Fibroblast of skin of left biceps (primary cell): ENCODE measurements at places on chromosomes 5 and 9.

GRCh38 chr9:37876376-37876775, 27.6 kb downstream of the SLC25A51 start:
- DNase-seq, result no peak

- DNase-seq, result no peak
These were observed 32.4 kb downstream of the CYSTM1 start for GRCh38 chr5:140207250-140207964.

- no peak for DNase-seq
These were observed 202.2 kb upstream of the DMRTA1 start for GRCh38 chr9:22244139-22245011.

GRCh38 chr9:81549500-81550206, 139.7 kb downstream of the TLE1 start:
- no peak for DNase-seq

- DNase-seq, result no peak
These were observed 12.9 kb upstream of the AMACR start for GRCh38 chr5:34020726-34021125.

GRCh38 chr9:6545017-6545691, 100.4 kb downstream of the GLDC start:
- DNase-seq, result no peak

GRCh38 chr9:72592502-72593403, 71.3 kb downstream of the TMC1 start:
- DNase-seq, result no peak

DNA sequence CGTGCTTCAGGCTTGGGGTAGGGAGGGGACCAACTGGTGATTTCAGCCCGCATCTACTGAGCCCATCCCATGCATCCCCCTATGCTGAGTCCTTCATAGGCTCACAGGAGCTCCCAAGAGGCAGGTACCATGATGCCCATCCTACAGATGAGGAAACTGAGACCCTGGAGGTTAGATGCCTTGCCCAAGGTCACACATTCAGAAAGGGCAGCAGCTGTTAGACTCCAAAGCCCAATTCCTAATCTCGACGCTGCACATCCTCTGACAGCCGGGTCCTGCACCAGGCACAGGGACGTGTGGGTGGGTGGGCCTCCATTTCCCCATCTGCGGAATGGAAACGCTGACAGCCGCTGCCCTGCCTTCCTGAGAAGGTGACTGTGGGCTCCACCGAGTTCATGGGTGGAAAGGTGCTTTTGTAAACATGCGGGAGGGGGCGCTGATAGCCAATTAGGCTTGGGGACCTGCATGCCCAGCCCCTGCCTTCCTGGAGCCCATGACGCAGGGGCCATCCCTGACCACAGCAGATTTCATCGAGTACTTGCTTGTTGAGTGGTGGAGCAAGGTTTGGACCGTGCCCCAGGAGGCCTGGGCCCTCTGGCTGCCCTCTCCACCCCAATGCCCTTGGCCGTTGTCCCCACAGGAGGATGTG, 2.2 kb downstream of the DNM1 start:
- no peak for DNase-seq

DNA sequence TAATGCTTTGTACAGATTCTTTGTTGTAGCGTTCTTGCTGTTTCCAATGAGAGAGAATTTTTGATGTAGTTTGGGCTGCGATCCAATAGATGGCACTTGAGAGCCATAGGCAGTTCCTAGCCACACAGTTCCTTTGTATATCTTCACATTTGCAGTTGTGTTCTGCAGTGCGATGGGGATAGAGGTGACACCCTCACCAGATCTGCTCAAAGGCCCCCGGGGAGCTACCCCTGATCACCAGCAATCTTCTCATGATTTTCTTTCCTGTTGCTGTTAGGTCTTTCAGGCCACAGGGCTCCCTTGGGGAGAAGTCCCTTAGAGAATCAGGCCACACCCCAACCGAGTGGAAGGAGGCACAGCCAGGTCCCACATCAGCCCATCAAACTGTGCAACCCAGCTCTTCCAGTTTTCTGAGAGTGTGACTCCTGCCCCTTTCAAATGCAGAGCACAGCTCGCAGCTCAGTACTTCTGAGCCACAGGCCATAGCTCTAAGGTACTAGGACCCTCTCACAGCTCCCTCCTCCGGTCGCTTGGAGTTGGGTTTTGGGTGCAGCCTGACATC, 353.7 kb downstream of the SLCO4C1 start:
- DNase-seq, result no peak

- no peak for DNase-seq
These were observed 82.6 kb downstream of the SH3PXD2B start for GRCh38 chr5:172371684-172372083.

DNA sequence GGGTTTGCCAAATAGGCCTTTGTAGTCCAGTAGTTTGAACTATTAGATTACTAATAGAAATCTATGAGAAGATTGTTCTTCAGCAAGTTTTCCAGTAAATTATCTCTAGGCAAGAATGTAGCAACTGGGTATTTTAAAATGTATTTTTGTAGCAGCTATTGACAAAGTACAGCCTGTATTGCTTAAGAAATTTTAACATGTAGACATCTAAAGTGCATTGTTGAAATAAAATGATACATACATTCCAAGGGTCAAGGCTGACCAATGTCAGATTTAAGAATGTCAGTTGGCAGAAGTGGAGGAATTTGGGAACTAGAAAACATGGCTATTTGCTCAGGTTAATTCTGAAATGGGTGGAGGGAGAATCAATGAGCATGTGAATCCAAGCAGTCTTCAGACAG, 57.5 kb upstream of the ZSWIM6 start:
- DNase-seq, result no peak

DNA sequence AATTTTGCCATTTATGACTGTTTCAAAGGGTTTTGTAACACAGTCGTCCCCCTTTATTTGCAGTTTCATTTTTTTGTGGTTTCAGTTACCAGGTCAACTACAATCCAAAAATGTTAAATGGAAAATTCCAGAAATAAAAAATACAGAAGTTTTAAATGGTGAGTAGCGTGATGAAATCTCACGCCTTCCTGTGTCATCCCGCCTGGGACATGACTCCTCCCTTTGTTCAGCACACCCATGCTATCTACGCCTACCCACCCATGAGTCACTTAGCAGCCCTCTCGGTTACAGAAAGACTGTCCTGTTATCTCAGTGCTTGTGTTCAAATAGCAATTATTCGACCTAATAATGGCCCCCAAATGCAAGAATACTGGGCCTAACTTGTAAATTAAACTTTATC, 765.3 kb upstream of the ADAMTS16 start:
- DNase-seq, result no peak

DNA sequence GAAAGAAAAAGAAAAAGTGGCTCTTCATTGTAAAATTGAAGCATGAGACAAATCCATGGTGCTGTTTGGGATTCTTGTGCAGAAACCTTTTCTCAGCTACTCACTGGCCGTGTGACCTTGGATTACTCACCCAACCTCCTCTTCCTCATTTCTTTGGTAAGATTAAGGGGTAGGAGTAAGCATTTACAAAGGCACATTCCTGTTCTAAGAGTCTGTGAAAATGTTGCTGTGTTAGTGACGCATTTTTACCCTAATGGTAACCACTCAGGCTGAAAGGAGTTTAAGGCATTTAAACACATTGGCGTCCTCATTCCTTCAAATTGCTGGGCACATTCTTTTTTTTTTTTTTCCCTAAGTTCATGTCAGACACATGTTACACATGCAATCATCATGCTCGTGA, 4.3 kb downstream of the RAI14 start:
- DNase-seq, result peak; percentile 72

- no peak for DNase-seq
These were observed at the start of gene LURAP1L for GRCh38 chr9:12774861-12775678. Gene LURAP1L (plus strand): TSS chr9:12775020. CDS start chr9:12775716, 696 bp downstream.

GRCh38 chr9:10242255-10242654, 370.5 kb downstream of the PTPRD start:
- no peak for DNase-seq

GRCh38 chr9:136533775-136534157, 12.1 kb downstream of the NOTCH1 start:
- no peak for DNase-seq

GRCh38 chr5:107893642-107894041, 222.9 kb upstream of the EFNA5 start:
- peak; percentile 49 for DNase-seq

DNA sequence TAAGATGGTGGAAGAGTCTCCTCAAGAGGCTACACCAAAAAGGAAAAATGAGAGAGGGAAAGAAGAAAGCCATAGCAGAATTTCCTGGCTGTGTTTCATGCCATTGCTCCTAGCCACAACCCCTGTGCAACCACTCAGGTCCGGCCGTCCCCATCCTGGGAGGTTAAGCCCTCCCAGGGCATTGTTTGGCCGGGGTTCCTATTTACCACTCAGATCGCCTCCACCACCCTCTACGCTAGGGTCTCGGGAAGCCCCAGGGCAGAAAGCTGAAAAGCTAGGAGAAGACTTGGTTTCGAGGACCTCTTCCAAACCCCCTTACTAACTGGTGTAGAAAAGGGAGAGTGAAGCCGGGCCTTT, 715 bp downstream of the RC3H2 start:
- no peak for DNase-seq

- DNase-seq, result no peak
These were observed 216.2 kb downstream of the MAN2A1 start for GRCh38 chr5:109905906-109906305.

DNA sequence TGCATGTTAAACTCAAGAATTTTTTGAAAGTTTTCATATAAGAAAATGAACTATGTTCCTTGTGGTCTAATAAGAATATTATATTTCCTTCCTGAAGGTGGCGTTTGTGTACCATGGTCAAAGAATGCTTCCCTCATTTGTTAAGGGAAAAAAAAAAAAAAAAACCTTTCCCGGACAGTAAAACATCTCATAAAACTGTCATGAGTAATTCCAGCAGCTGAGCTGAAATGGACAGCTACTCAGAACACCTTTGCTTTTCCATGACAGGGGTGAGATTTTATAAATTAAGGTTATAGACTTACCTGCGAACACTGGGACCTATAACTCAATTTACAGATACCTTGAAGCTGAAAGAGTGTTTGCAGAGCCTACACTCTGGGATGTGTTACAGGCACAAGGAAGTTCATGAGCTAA, 113.2 kb upstream of the RANBP3L start:
- no peak for DNase-seq

DNA sequence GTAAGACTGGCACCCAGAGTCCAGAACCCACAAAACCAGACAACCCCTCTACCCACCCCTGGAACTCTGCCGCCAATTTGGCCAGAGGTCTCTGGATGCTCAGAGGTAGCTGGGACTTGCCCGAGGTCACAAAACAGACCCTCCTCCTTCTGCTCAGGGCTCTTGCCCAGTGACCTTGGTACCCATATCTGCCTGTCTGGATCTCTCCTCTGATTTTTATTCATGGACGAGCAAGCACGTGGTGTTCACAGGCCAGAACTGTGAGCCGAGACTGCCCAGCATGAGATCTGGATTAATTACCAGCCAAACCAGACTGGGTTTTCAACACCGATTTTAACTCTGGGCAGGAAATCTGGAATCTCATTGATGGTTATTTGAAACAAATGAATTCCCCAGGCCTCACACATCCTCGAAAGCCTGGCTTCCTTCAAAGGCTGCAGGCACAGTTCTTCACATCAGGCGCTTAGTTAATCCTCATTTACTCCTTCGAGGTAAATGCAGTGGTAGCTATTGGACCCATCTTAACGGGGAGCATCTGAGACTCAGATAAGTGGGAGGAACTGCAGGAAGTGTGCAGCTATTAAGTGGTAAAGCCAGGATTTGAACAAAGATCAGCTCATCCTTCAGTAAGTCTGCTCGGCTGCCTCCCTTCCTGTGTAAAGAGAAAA, 21.4 kb downstream of the COL27A1 start:
- DNase-seq, result no peak

DNA sequence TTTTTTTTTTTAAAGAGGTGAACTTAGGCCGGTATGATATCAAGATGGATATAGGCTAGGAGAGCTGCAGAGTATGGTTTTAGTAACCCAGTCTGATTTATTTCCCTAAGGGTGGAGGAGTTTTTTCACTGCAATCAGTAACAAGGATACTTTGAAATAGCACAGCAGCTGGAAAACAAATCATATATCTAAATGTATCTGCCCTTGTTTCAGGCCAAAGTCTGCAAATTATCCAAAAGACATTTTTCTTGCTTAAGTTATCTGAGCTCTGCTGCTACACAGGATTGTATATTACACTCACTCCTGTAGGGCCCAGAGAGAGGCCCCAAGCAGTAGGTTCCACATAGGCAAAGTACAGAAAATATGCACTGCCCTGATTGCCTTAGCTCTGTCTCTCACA, 222.4 kb downstream of the NTRK2 start:
- no peak for DNase-seq

- no peak for DNase-seq
These were observed 37.0 kb upstream of the LCP2 start for GRCh38 chr5:170334626-170335025.

GRCh38 chr9:35816708-35817107, 1.9 kb upstream of the HINT2 start:
- no peak for DNase-seq

DNA sequence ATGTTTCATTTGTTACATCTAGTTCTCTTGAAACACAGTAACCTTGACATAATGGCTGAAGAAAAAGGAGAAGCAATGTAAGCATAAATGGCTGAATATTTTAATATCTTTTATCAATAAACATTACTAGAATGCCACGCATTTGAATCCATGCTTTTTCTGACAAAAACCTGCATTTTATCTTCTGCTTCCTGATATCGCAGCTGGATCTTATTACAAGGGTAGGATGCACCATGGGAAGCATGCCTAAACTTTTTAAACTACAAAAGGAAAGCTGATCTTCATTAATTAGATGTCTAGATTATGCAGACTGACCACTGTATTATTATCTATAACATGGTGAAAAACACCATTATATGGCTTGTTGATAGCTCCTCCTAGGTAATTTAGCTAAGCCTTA, 156.6 kb downstream of the SLF1 start:
- DNase-seq, result no peak

- DNase-seq, result peak; percentile 93
These were observed 424.8 kb upstream of the DMAC1 start for GRCh38 chr9:8224381-8224801.

GRCh38 chr9:93620041-93620506, 43.7 kb downstream of the PHF2 start:
- no peak for DNase-seq

- no peak for DNase-seq
These were observed 200.2 kb downstream of the TRIO start for GRCh38 chr5:14343376-14343775.
